ENCODE measurements at places on chromosomes 16 and 17.
A peak's percentile ranks its signal among the peaks of the same experiment; 100 is the strongest.

- DNase-seq = no peak
Measured at GRCh38 chr17:49995055-49995738, at the start of gene DLX3. TSS of gene DLX3 (minus strand) at chr17:49995224. CDS start at chr17:49994998, 226 bp downstream.

- no peak for DNase-seq
Measured at GRCh38 chr17:62057696-62058095, 7.4 kb downstream of the MED13 start.

GRCh38 chr17:70076189-70076588, 1.2 kb downstream of the KCNJ16 start:
- DNase-seq = no peak

- DNase-seq = peak; percentile 25
Measured at GRCh38 chr17:67829331-67829730, 4.0 kb downstream of the BPTF start.

DNA sequence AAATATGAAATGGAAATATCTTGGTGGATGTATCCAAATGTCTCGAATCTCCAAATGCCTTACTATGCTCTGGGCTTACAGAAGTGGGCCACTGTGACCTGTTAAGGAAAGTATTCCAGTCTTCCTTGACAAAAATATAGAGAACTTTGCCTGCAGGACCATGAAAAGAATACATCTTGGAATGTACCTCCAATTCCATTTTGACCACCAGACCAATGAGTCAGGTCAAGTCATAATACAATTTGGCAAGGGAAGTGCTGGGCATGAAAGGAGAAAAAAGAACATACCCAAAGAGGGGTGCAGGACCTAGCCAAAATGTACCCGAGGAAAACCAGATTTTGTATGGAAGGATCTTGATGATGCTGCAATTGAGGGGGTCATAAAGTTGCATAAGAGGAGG, 1153.7 kb upstream of the GOT2 start:
- no peak for DNase-seq
